CD4-positive, alpha-beta T cell treated with Interleukin-6 for 4 hours (primary cell): ENCODE measurements at places on chromosomes 5 and 9.
A peak's percentile ranks its signal among the peaks of the same experiment; 100 is the strongest.

DNA sequence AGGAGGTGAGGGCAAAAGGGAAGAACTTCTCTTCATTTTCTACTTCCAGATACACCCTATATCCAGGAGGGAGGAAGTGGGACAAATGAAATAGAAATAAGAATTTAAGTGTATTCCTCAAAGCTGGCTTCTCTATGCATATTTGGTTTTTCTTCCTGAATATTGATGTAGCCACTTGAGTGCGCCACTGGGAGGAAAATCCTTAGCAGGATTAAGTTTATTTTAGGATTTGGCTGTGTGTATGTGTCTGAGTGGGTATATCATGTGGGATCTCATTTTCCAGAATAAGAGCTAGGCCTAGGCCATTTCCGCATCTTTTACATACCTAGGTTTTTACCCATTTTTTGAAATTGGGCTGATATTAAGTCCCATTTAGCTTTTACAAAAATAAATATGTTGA lies 42.5 kb downstream of the MAP1B start:
- DNase-seq = no peak

DNA sequence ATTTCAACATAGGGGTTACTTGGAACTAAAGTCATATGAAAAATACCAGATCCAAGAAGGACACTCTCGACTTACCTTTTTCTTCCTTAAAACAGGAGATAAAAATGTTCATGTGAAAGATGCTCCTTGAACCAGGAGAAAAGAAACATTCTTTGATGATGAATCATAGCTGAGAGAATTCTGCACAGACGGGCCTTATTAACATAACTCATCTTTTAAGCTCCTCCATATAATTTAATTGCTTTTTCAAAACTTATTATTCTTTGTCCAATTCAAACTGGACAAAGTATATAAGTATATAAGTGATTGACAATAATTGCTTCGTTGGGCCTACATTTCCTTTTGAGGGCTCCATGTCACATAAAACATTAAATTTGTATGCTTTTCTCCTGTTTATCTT lies 945.2 kb upstream of the C9orf72 start:
- no peak for DNase-seq

DNA sequence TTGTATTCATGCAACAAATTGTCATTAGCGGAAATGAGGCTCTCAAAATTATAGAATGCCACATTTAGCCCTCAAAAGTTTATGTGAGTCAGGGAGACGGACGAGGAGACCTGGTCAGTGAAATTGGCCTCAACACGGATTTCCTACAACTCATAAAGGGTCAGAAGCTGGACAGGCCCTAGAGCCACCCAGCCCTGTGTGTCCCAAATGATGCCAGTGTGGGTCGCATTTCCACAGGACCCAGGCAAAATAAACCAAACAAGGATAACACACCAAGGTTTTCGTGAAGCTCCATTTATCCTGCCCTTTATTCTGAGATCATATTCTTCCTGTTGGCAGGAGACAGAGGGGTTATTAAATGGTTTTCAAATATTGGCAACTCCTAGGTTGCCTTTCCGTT lies 72.0 kb upstream of the COL5A1 start:
- no peak for DNase-seq

GRCh38 chr9:84702471-84702870 lies 32.9 kb downstream of the NTRK2 start:
- DNase-seq = no peak

- DNase-seq = no peak
Measured at GRCh38 chr5:71925608-71926091, 181.6 kb upstream of the MAP1B start.

DNA sequence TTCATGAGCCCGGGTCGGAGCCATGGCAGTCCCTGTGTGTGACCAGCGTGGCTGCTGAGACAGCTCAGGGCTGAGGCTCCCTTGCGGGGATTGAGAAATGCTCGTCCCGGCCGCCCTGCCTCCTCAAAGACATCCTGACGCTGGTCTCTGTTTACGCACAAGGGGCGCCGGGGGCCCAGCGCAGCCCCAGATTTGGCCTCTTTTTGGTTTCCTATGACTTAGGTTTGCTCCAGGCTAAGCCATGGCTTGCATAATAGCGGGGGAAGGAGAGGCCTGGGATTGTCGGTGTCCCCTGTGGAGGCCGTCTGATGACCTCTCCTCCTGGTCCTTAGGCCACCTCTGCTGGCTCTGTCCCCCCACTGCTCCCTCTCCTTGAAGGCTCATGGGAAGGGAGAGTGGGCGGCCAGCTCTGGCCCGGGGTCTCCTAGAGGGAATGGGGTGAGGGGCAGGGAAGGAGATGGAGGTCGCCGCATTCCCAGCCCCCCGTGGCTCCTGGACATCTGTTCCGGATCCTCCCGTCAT lies 3.5 kb downstream of the LAMC3 start:
- no peak for DNase-seq

- no peak for DNase-seq
Measured at GRCh38 chr5:37751227-37751626, 88.6 kb downstream of the GDNF start.

DNA sequence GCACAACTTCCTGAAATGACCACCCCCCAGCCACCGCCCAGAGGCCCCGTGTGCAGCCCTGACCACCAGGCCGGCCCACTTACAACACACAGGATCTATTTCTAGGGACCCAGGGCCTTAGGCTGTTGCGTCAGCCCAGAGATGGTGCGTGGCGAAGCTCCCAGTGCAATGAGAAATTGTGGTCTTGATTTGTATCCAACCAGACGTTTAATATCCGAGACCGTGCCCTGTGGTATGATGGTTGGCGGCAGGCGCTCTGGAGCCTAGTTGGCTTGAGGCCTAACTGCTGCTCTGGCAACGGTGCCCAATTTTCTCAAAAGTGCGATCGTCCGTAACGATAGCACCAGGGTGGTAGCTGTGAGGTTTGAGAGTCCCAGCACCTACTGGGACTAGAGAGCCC lies 32.6 kb upstream of the SLC6A19 start:
- no peak for DNase-seq

- no peak for DNase-seq
Measured at GRCh38 chr9:76322810-76323209, 71.4 kb downstream of the RFK start.

DNA sequence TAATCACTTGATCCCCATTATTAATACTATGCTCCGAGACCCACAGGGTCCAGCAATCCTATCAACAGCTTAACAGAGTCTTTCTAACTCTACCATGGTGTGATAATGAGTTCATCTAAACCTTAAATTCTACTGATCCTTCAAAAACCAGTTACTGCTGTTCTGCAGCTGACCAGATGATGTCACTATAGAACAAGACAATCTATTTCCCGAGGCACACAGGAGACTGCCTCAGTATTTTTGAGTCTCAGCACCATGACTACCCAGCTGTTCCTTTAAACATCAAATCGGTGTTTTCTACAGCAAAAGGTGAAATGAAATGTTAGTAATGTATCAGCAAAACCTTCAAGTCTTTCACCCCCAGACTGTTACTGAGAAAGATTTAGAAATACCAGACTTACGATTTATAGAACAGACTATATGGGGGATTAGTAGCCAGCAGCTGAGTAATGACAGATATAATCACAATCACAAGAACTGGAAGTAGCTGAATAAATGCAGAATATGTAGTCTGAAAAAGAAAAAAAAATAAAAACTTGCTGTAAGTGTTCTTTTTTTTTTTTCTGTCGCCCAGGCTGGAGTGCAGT lies 16.9 kb downstream of the DNAJC18 start:
- peak; percentile 66 for DNase-seq

- peak; percentile 71 for DNase-seq
Measured at GRCh38 chr5:160118349-160119141, 705 bp downstream of the PWWP2A start.

GRCh38 chr5:16975950-16976624 lies 40.0 kb upstream of the MYO10 start:
- no peak for DNase-seq

DNA sequence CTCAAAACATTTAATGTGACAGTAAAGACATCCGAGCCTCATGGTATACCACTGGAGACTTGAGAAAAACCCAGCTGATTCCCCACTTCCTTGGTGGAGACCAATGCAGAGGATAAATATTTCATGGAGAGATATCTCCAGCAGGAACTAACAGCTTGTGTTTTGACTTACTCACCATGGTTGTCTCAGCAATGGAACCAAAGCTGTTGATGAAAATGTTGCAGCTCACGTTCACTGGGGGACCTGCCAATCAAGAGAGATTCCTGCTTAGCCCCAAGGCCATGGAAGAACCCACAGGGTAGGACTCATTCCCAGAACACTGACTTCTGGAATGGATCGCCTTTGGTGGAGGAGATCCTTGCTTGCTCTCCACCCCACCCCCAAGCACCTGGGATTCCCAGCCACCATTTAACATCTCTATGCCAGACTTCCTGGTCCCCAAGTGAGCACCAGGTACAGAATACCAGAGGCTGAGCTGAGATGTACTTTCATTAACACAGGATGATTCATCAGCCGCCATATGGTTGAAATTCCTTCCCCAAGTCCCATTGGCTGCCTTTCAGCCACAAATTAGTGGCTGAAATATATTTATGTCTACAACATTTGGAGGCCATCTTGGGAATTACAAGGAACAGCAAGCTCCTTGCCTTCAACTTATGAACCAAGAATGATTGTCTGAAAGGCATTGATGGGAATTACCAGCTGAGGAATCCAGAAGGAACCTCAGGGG lies 37.9 kb downstream of the GLRA1 start:
- DNase-seq = no peak

GRCh38 chr9:112396416-112396815 lies 16.5 kb downstream of the HSDL2 start:
- no peak for DNase-seq

GRCh38 chr5:170067152-170067551 lies 38.5 kb upstream of the FOXI1 start:
- no peak for DNase-seq

GRCh38 chr9:134346151-134346550 lies 19.9 kb downstream of the RXRA start:
- DNase-seq = no peak

DNA sequence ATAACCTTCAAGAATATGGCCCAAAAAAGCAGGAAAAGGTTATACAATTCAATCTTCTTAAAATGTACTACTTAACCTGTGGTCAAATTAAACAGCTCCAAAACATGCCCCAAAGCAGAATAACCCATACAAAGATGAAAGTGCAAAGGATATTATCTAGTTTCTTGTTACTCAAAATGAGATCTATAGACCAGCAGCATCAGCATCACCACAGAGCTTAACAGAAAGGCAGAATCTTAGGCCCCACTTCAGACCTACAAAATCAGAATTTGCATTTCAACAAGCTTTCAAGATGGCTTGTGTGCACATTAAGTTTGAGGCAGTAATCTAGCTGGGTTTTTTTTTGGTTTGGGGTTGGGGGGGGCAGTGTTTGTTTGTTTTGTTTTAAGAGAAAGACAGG lies 54.0 kb downstream of the SCAI start:
- no peak for DNase-seq

DNA sequence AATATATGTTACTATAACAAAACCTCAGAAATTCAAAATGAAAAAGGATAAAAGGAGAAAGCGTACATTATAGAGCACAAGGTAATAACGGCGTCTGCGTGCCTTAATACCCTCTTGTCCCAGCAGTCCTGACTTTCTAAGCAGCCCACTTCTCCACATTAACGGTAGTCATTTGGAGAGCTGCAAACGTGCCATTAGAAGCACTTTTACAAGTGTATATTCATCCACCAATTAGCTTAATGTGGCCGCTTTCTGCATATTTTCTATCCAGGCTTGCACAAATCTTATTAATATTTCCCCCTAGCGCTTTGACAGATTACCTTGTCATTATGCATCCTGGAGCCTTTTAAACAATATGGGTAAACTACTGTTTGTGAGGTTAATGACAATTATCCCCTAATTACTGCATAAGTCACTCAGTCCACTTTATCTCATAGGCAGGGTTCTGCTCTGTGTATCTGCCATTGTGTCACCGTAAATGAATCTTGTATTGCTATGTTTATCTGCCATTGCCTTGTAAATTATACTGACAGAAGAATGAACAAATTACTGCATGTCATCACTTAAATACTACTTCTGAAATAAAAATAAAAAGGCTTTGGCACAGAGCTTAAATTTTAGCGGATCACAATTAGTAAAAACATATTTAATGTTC lies 421.3 kb downstream of the BNC2 start:
- DNase-seq = no peak

DNA sequence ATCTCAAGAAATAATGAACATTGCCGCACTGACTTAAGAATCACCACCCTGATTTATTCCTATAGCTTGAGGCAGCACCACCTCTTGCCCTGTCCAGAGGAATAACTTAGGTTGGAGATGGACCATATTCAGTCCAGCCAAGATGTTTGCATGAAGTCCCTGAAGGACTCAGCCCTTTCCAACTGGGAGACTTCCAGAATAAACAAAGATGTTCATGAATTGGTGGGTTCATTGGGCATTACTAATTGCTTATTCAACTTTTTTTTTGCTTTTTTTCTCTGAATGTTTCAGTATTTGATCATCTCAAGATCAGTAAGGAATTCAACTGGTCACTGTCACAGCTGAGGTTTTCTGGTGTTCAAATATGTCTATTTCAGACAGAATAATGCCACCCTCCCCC lies 470.6 kb downstream of the CCDC171 start:
- no peak for DNase-seq

GRCh38 chr5:150449517-150450339 lies at the start of gene RPS14:
RPS14 (minus strand) TSS chr5:150449739; CDS start chr5:150447733, 2,006 bp downstream.
- DNase-seq = peak; percentile 96

GRCh38 chr9:130471411-130472183 lies 26.8 kb downstream of the ASS1 start:
- no peak for DNase-seq
